ENCODE measurements at places on chromosomes 16 and 17.

DNA sequence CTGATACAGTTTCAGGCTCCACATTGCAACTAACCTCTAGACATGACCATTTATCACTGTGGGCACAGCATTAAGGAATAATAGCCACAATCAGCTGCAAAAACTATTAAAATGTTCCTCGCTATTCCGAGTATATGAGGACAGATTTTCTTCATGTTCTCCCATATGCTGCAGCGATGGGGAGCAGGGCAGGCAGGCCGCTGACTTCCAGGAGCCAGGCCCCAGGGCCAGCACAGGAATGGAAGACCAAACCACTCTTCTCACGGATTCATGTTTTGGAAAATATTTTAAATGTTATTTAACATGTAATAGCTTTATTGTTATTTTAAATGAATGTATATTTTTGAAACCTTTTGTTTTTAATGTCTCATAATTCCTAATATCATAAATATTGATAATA, 43.8 kb upstream of the ENDOV start:
- DNase-seq, result no peak

- no peak for DNase-seq
Measured at GRCh38 chr17:72173499-72174116, 52.8 kb downstream of the SOX9 start.

DNA sequence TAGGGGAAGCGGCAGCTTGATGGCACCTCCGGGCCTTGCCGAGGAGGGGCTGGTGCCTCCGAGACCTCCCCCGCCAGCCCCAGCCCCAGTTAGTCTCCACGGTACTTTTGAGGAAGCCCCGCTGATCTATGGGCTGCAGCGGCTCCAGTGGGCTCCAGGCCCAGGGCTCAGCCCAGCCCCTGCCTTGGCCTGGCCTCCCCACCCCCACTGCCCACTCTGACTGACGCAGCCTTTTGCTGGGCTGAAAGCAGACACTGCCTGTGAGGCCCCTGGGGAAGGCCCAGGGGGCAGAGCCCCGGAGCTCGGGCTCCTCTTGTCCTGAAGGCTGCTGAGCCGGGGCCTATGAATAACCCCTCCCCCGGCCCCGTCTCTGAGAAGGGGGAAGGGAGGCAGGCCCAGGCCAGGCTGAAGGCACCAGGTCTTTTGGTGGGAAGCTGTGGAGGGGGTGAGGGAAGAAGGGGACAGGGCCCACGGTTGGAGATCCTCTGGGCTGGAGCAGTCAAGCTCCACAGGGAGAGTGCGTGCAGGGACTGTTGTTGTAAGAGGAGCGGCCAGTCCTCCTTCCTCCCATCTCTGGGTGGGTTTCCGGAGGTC, 7.5 kb upstream of the SMTNL2 start:
- DNase-seq, result no peak

GRCh38 chr17:77495575-77495974, 354.8 kb downstream of the SEC14L1 start:
- DNase-seq, result no peak

- DNase-seq, result no peak
Measured at GRCh38 chr16:66515596-66516508, 34.1 kb downstream of the TK2 start.

- peak; percentile 91 for DNase-seq
Measured at GRCh38 chr17:40582328-40582901, 17.1 kb upstream of the CCR7 start.

GRCh38 chr16:74199066-74199841, 97.4 kb upstream of the PSMD7 start:
- DNase-seq, result no peak

DNA sequence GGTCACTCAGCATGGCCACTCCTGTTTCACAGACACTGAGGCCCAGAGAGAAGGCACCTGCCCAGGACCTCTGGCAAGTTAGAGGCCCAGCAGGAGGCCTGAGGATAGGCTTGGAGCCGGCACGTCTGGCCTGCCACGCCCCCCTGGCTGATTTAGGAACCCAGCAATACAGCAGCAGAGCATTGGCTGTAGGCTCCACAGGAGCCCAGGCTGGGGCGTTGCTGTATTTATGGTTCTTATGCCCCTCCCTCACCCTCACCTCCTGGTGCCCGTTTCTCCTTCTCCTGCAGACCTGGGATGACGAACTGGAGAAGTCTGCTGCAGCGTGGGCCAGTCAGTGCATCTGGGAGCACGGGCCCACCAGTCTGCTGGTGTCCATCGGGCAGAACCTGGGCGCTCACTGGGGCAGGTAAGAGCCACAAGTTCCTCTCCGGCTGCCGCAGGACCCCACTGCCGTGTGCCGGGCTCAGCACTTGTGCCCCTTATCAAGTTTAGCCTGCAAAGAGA, 25.8 kb downstream of the CRISPLD2 start:
- no peak for DNase-seq

- no peak for DNase-seq
Measured at GRCh38 chr17:15503731-15504130, 36.3 kb upstream of the CDRT4 start.
